Activated gamma-delta T cell treated with Interleukin-2 at 50 U/mL for 16 hours (primary cell): ENCODE measurements at places on chromosomes 6 and 20.

DNA sequence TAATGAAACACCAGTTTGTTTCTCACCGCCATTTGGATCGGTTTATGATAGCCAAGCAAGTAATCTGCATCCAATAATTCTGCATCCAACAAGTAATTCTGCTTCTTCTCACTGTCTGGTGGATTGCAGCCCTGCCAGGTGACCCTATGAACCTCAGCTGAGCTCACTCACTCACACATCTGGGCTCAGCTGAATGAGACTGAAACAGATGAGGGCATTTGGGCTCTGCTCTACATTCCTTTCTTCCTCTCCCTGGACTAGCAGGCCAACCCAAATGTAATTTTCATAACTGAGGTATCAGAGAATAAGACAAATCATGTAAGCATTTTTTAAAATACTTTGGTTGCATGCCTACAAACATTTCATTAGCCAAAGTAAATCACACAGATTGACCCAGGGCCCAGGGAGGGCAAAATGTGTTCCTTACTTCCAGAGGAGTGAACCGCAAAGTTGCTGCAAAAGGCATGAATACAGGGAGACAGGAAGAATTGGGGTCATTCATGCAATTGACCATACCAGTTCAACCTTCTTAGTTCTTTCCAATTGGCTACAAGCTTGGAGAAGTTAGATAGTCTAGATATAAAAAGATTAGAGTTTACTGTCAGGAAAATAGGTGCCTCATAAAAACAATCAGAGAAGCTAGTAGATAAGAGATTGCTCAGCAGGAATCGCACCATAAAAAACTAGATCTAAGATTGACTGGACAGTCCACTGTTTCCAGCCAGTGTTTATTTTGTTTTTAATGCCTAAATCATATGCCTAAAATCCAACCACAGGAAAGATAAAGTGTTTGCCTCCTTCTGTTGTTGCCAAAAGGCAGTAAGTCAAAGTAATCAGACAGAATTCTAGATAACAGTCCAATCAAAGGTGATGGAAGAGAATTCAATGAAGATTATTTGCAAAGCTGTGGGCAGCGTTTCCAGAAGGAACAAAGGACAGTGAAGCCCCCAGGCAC is 43.7 kb downstream of the CBLN4 start:
- no peak for DNase-seq

GRCh38 chr20:47067776-47068175 is 173.1 kb downstream of the EYA2 start:
- no peak for DNase-seq

DNA sequence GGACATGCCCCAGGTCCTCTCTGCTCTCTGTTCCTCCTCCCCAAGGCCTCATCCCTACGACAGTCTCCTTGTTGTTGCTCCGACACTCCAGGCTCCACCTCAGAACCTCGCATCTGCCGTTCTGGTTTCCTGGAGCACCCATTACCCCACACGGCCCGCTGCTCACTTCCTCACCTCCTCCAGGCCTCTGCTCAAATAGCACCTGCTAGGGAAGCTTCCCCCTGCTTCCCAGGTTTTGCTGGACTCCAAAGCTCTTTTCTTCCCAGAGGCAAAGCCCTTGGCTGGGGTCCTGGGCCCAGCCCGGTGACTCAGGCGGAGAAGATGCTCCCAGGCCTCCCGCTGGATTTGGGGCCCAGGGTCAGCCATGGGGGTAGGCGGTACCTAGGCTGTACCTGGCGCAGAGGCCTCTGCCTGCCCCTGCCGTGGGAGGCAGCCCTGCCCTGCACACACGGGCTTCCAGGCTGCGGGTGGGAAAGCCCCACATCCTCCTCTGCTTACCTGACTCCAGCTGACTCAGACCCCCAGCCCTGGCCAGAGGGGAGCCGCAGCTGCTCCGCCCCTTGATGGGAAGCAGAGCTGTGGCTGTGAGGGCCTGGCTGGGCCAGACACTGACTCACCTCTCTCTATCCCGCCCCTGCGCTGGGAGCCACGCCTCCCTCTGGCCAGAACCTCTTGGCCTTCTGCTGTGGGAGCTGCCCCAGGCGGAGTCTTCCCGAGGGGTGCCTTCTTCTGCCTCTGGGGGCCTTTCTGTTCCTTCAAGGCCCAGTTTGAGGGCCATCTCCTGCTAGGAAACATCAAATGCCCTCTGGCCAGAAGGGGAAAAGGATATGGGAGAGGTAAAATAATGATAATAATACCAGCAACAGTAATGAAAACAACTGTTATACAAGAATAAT is 130.5 kb downstream of the CEBPB start:
- DNase-seq: no peak

DNA sequence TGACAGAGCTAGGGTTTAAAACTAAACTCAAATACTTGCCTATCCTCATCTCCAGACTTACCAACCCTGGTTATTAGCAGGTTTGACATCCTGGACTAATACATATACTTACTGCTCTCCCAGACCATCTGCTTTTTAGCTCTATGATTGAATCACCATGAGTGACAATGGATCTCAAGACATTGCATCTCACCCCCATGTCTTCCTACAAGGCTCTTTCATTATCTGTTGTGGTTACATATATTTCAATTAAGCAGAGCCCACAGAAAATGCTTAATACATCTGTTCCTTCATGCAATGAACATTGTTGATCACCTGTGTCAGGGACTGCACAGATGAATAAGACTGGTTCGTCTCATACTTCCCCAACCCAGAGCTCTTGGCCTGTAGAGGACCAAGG is 19.4 kb downstream of the SAMD3 start:
- no peak for DNase-seq

GRCh38 chr20:42919316-42919715 is 270.4 kb downstream of the PTPRT start:
- DNase-seq: no peak

- no peak for DNase-seq
Measured at GRCh38 chr6:15872241-15873103, 209.6 kb upstream of the DTNBP1 start.

DNA sequence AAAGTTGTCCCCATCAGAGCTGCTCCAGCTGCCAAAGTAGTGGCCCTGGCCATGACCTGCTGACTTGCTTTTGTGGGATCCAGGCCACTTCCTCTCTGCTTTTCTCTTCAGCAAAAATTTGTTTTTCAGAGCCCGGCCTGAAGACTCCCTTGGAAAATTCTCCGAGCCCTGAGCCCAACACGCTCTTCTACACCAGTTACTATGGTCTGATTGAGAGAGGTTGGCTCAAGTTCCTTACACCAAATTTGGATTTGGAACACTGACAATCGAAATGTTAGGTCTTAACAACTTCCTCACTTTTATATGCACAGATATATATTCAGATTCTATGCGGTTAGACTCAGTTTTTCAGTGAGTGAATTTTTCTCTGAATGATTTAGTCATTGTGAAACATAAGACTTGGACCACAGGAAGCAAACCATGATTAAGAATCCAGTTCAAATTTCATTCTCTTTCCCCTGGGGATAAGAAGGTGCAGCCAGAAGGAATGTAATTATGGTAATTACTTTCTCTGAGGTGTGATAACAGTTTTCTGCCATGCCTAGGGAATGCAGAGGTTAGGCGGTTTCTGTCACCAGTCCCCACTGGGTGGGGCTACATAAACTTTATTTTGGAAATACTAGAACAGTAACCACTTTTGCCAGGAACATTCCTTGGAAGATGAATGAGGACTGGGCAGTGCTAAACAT is 365.2 kb downstream of the SYNE1 start:
- no peak for DNase-seq

- no peak for DNase-seq
Measured at GRCh38 chr20:58714923-58715351, 22.3 kb downstream of the NPEPL1 start.

DNA sequence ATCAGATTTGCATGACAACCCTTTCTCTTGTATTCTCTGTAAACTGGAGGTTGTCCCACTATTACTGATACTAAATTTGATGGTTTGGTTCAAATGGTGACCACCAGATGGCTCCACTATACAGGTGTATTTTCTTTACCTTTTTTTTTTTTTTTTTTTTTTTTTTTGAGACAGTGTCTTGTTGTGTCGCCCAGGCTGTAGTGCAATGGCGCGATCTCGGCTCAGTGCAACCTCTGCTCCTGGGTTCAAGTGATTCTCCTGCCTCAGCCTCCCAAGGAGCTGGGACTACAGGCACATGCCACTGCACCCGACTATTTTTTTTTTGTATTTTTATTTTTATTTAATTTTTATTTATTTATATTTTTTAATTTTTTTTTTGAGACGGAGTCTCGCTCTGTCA is 6.6 kb upstream of the WTAP start:
- peak; percentile 28 for DNase-seq

DNA sequence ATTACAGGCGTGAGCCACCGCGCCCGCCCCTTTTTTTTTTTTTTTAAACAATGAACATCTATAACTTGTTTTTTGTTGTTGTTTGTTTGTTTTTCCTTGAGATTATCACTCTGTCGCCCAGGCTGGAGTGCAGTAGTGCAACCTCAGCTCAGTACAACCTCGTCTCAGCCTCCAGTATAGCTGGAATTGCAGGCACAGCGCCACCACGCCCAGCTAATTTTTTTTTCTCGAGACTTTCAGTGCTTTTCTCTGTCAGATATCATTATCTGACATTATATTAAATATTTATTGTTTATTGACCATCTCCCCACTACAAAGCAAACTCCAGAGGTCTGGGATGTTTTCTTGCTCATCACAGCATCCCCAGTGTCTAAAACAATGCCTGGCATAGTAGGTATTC is 2.3 kb upstream of the DLK2 start:
- no peak for DNase-seq

DNA sequence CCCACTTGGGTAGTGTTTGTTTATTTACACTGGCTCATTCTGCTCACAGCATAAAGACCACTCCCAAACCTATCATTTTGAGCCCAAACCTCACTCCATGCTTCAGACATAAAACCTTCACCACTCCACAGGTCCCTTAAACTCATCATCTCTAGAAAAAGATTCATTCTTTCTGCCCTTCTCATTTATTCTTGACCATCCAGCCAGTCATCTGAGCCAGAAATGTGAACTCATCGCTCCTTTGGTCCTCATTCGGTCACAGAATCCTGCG is 12.4 kb downstream of the TPMT start:
- DNase-seq: no peak

- no peak for DNase-seq
Measured at GRCh38 chr6:116223355-116223754, 30.5 kb downstream of the TSPYL4 start.

DNA sequence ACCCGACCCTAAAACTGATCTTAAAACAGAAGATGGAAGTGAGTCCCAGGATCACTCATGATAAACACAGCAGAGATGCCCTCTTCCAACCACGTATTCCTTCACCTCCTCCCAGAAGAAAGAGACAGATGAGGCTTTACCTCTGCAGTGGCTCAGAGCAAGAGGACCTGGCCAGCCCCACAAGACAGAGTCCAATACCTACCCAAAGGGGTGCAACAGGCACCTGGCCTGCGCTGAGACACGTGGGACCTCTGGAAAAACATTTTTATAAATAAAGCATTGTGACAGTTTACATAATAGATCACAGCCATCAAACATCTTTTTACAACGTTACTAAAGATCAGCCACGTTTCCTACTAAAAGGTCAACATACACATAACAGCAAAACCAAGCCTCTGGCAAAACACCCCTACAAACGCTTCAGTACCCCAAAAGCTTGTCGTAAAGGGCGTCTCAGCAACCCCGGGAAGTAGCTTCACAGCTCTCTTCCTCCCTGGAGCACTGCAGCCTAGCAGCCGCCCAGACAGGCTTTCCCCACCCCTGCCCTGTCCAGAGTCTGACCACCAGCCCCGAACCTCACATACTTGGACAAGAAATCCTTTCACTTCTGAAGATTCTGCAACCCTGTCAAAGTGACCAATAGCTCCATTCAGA is 2.9 kb downstream of the TAF4 start:
- DNase-seq: no peak

DNA sequence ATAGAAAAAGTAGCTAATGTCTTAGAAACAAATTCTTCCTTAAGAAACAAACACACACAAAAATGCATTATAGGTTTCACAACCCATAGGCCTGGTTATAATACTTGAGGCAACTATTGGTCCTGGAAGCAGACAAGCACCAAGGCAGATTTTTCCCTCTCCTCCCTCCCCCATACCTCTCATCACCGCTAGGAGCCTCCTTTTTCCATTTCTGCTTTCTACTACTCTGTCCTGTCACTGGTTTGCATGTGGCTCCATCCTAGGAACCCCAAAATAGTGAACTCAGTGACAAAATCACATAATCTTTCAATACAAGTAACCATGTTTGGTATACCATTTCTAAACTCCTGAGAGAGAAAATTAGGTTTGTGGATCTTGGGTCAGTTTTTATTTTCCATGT is 66.1 kb downstream of the HMGCLL1 start:
- DNase-seq: no peak

DNA sequence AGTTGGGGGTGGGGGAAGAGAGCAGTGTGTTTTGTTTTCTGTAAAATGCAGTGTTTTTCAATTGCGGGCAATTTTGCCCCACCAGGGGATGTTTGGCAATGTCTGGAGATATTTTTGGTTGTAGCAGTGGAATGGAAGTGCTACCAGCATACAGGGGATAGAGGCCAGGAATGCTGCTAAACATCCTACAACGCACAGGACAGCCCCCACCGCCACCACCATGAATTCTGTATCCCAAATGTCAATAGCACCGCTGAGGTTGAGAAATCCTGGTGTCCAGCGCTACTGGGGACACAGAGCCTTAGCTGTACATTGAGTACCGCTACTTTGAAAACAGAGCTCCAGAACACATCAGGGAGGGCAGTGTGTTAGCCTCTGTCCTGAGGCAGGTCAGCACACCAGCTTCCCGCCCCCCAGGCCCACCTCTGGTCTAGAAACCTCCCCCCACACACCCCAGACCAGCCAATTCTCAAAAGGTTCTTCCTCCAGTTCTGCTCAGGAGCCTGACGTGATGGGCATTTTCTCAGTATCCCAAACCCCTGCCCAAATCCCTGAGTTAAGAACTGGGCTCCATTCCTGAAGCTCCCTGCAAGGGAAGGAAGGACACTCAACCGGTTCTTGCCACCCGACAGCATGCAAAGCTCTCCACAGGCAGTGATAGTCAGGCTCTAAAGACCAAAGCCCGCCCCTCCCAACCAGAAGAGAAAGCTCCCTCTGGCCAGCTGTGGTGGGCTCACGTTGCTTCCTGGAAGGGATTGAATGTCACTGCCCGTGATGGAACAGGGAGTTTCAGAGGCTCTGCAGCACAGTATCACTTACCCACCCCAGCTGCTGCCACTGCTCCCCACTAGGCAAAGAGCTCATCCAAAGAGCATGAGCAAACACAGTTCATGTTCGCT is 321.5 kb upstream of the JARID2 start:
- no peak for DNase-seq

GRCh38 chr6:35327349-35328027 is 14.9 kb upstream of the PPARD start:
- peak; percentile 77 for DNase-seq

DNA sequence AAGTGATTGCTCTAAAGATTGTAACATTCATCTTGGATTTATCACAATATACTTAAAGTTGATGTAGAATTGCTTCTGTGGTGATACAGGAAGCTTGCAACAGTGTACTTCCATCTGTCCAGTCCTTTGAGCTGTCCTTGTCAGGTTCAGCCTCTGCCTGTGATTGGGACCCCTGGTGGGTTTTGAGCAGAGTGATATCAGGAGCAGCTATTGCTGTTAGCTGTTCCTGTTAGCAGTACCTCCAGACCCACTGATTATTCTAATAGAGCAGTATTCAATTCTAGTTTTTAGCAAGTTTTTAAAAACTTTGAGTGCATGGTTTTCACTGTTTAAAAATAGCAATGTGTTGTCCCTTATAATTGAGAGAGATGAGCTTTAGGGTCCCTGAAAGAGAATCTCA is 48.8 kb downstream of the TULP4 start:
- no peak for DNase-seq

GRCh38 chr6:12654514-12654913 is 62.1 kb upstream of the PHACTR1 start:
- DNase-seq: no peak

GRCh38 chr6:4388675-4389074 is 253.3 kb upstream of the ECI2 start:
- no peak for DNase-seq

- no peak for DNase-seq
Measured at GRCh38 chr20:38835792-38836191, 30.3 kb downstream of the PPP1R16B start.
